ENCODE measurements at places on chromosomes 2 and 18.

GRCh38 chr2:126784045-126784444 is 114.6 kb upstream of the TEX51 start:
- no peak for DNase-seq

DNA sequence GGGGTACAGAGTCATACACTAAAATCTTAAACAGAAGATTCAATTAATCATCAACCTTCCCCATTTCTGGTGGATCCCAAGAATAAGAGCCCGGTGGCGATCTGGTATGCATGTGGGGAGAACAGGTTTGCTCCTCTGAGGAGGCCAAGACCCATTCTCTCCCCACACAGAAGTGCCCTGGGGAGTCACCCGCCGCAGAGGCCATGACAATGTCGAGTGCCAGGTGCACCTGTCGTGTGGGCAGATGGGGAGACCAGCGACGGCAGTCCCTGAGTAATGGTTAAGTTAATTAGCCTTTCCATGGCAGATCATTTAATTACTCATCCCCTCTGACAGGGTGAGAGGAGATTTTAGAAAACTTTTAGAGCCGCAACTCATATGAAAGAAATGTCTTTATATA is 345.0 kb downstream of the NCKAP5 start:
- DNase-seq, result peak; percentile 9

DNA sequence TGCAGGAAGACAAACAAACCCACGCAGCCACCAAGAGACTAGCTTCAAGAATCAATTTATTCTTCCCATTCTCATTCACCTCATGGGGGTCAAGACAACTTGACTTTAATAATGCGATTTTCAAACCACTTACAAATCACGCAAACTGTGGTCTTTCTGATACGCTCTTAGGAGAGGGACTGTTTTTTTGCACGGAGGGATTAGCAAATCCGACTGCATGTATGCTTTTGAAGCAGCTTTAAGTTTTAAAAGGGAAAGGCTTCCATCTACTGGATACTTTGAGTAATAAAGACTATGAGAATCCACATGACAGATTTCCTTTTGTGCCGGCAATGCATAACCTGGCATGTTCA is 322.9 kb upstream of the KCNJ3 start:
- peak; percentile 11 for DNase-seq

GRCh38 chr18:39200153-39200552 is 1634.6 kb upstream of the CELF4 start:
- no peak for DNase-seq

DNA sequence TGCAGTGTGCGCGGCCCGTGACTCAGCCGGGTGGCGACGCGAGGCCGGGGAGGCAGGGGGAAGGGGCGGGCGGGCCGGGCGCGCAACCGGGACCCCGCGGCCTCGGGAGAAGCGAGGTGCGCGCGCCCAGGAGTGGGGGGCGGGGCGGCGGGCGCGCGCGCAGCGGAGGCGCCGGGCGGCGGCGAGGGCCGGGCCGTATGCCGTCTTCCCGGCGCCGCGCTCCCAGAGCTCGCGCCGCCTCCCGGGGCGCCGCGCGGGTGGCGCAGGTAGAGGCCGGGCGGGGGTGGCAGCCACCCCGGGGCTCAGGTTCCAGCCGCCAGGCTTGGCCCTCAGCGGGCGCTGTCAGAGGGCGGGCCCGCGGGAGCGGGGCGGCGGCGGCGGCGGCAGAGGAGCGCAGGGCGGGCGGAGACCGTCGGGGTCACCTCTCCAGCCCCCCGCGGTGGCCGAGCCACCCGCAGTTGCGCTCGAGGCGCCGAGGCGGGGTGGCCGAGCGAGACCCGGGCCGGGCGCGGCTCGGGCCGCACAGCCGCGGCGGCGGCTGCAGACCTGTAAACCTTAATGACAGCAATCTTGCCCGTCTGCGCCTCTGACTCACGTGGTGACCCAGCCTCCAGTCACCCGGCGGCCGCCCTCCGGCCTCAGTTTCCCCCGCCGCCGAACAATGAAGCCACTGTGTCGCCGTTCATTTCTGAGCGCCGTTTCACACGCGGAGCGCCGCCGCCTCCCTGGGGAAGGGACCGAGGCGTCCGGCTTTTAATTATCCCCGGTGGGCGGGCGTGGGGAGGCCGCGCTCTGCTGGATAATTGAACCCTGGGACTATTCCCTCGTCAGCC is 25.3 kb upstream of the SMAD7 start:
- peak; percentile 83 for DNase-seq

- DNase-seq, result no peak
Measured at GRCh38 chr2:160220545-160221009, 20.5 kb upstream of the ITGB6 start.

GRCh38 chr2:234496835-234497593 is at the start of gene ARL4C:
Gene ARL4C (minus strand): TSS chr2:234497081. CDS start chr2:234496586, 495 bp downstream.
- peak; percentile 50 for DNase-seq

DNA sequence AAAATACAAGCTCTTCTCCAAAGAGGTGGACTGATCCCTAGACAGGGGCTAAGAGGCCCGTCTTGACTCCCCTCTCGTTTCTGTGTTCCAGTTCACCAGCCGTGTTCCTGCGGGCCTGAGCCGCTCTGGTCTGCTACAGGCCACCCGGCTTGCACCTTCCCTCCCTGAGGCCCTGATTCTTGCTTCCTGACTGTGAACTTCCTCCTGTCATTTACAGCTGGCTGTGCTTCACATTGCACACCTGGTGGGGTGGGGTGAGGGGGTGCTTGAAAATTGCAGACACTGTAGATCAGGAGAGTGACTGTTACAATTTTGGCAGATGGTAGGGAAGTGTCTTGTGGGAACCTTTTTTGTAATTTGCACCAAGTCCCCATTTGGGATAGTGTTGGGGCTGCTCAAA is 64.4 kb downstream of the TSN start:
- no peak for DNase-seq

- no peak for DNase-seq
Measured at GRCh38 chr2:191202881-191203397, 42.3 kb upstream of the MYO1B start.

GRCh38 chr18:519019-519879 is 18.7 kb upstream of the COLEC12 start:
- no peak for DNase-seq

DNA sequence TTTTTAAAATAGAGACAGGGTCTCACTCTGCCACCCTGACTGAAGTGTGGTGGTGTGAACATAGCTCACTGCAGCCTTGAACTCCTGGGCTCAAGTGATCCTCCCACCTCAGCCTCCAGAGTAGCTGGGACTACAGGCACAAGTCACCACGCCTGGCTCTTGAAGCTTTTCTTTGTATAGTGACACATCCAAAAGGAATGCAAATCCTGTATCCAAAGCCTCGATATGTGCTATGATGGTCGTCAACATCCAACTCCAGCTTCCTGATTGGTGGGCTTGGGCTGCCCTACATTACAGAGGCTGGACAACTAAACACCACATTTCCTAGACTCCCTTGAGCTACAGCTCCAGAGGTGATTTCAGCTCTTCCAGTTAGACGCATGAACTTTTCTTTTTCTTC is 101.7 kb upstream of the PGAP1 start:
- DNase-seq, result no peak
